Left ventricle myocardium inferior (tissue), 1 donor: ENCODE measurements at places on chromosomes 11 and 22.
A peak's percentile ranks its signal among the peaks of the same experiment; 100 is the strongest.

GRCh38 chr11:111402411-111402810, 23.3 kb upstream of the POU2AF1 start:
- no peak for DNase-seq

GRCh38 chr11:21056644-21057043, 387.3 kb downstream of the NELL1 start:
- DNase-seq, result no peak

GRCh38 chr11:72534371-72535193, 100.3 kb upstream of the CLPB start:
- no peak for DNase-seq

DNA sequence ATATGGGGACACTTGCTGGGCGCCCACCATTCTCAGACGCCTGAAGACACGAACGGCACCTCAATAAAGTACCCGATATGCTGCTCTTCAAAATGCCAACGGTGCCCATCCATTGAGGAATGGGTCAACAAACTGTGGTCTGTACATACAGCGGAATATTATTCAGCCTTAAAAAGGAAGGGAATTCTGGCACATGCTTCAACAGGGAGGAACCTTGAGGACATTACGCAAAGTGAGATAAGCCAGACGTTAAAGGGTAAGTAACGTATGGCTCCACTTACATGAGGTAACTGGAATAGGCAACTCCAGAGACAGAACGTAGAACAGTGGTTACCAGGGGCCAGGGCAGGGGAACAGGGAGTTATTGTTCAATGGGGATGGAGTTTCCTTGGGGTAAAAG, 28.0 kb downstream of the PRDM10 start:
- no peak for DNase-seq

DNA sequence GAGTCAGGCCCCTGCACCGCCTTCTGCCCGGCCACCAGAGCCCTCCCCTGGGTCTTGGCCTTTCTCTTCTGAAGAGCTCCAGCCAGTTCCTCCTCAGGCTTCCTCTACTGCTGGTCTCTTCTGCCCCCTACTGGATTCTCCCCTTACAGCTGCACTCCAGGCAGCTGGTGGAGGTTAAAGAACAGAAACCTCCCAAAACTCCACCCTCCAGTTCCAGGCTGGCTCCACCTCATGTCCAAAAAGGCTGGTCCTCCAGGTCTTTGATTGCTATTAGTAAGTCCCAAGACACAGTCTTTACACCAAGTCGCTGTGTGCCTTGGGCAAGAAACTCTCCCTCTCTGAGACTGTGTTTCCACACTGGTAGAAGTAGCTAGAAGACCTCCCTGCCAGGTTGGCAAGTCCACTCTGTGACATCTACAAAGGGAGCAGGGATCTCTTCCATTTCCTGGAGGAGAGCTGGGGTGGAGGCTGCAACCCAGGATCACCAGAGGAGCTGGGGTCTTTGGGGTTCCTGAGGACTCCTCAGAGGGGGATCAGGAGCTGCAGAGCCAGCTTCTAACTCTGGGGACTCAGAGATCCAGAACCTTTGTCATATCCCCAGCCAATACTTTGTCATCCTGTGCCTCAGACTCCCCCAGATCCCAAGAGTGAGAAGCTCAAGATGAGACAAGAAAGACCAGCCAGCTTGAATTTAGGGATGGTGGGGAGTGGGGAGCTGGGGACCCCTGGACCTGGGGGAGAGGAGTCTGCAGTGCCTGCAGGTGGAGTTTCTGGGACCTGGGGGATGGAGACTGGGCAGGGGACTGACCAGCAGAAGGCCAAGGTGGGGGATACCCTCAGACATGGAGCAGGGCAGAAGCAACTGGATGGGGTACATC, 3.4 kb upstream of the IGLL5 start:
- DNase-seq, result peak; percentile 37

DNA sequence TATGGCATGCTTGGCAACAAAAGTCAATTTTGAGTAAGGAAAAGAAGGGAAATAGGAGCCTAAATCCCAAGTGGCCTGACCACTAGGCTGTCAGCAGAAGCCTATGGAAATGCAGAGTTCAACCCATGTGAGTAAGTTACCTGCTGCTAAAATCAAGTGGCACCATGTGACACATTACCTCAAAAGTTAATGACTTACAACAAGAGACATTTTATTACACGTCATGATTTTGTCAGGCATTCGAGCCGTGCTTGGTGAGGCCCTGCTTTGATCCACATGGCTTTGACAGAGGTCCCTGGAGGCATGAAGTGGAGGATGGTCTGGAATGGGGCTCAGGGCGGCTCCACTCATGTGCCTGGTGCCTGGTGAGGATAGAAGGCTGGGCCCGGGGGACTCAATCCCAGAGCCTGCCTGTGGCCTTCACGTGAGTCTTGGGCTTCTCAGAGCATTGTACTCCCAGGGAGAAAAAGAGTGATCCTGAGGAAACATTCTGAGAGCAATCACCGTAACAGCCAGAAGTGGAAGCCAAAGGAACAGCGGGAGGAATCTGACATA, 339.1 kb upstream of the B3GAT1 start:
- no peak for DNase-seq

GRCh38 chr11:77506857-77507256, 33.0 kb upstream of the PAK1 start:
- no peak for DNase-seq

- DNase-seq, result no peak
Observed at GRCh38 chr11:44999068-44999467, 48.4 kb upstream of the TP53I11 start.

GRCh38 chr11:1753229-1753928, 3.0 kb upstream of the IFITM10 start:
- DNase-seq, result no peak

- DNase-seq, result no peak
Observed at GRCh38 chr11:21552911-21553310, 640.0 kb upstream of the ANO5 start.

DNA sequence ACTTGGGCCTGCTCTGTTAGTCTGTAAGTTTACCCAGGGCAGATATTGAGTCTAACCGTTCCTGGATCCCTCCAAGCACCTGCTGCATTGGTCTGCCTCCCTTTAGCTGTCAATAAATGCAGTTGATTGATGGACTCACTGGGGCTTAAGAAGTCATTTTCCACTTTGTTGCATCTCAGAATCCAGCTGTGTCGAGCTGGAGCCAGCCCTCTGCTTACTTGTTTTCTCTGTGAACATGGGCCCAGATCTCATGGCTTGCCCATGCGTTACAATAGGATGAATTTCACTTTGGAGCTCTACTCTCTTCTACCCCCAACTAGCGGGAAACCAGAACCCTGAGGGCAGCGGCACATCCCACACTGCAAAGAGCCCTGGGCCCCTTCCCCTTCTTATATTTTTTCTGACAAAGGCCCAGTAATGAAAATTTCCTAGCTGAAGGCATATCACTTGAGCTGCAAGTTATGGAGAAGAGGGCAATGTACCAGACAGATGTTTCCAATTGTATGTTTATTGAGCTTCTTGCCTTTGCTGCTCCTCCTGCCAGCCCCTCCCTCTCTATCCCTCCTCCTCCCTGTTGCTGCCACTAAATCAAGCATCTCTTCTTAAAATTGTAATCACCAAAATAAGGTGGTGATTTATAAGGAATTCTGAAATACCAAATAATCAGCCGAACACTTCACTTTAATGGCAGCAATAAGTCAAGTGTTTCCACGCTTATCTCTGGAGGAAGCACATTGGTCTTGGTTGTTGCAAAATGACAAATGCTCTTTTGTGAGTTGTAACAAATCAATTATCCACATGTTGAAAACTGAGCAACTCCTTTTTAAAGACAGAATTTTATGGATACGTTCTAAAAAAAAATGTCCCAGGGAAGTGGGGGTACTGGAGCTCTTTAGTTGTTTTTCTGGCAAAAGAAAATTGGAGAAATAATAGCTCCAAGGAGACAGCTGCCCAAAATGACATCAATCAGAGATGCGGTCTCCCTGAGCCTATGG, 212.3 kb upstream of the ZBED5 start:
- DNase-seq, result no peak

- DNase-seq, result no peak
Observed at GRCh38 chr11:113906038-113906437, 1.4 kb downstream of the HTR3B start.

- DNase-seq, result no peak
Observed at GRCh38 chr11:1983601-1983961, 14.1 kb downstream of the H19 start.

- DNase-seq, result no peak
Observed at GRCh38 chr22:29578462-29579200, 2.3 kb downstream of the NIPSNAP1 start.

GRCh38 chr11:108319541-108320145, 96.8 kb downstream of the ATM start:
- no peak for DNase-seq
